ENCODE measurements at places on chromosomes 7 and 10.

DNA sequence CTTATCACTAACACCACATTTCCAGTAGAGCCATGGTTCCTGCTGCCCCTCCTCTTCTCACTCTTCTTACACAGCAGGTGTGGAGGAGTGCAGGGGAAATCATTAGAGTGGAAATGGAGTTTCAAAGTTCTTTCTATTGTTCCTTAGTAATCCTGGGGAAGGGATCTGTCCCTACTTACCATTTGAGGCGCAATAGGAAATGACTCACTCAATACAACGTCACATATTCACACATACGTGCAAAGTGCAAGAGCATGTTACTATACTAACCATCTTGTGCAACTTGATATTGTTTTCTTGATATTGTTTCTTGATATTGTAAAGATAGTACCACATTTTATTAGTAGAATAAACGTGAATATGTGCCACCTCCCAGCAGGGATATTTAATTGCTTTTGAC is 1010.2 kb downstream of the DNAJB9 start:
- DNase-seq: no peak

DNA sequence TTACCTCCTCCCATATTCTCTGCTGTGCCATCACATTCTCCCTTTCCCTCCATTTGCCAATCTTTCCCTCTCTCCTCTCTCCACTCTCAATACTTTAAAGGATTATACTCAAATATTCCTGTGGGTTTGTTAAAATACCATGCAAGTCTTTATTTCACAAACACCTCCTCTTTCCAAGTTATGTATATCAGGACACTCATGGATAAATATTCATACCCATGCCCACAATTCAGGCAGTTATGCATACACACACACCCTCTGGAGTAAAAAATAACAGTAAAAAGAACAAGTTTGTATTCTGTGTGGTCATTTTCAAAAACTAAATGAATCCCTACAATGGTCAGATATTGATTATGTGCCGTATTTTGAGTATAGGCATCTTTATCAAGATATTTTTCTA is 73.3 kb upstream of the TMEM140 start:
- DNase-seq: no peak

DNA sequence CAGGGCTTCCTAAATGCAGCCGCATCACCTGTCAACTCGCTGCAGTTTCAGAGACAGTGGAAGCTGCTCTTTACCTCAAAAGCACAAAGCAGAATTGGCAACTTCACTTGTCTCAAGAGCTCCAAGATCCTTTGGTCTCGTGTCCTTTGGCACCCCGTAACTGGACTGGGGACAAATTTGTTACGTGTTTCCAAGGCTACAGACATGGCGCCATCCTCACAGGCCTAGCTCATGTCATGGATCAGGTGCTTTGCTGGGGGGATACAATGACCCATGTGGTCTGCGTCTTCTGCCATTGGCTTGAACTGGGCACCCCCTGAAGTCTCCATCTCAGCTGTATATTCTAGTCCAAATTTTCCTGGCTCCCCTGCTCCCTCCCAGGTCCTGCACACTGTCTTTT is 48.6 kb downstream of the CHST3 start:
- no peak for DNase-seq

DNA sequence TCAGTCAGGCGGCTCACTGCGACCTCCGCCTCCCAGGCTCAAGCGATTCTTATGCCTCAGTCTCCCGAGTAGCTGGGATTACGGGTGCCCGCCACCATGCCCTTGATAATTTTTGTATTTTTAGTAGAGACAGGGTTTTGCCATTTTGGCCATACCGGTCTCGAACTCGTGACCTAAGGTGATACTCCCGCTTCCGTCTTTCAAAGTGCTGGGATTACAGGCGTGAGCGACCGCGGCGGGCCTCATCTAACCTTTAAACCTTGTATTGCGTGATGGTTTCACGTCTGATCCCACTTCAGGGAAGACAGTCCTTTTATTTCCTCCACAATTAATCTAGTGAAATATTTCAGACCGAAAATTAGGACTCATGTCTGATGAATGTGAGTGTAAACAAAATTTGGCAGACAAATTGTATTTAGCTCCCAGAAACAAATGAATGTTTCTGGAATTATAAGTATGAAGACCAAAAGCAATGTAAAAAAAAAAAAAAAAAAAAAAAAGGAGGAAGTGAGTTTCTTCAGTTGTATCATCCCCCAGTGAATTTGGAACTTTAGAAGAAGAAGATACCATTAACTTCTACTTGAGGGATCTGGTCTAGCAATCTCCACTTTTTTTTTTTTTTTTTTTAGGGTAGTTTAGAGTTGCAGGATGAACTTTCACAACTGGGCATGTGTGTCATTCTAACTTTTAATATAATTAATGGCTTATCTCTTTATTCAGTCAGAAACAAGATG is 1.6 kb downstream of the NUP42 start:
- peak; percentile 32 for DNase-seq

DNA sequence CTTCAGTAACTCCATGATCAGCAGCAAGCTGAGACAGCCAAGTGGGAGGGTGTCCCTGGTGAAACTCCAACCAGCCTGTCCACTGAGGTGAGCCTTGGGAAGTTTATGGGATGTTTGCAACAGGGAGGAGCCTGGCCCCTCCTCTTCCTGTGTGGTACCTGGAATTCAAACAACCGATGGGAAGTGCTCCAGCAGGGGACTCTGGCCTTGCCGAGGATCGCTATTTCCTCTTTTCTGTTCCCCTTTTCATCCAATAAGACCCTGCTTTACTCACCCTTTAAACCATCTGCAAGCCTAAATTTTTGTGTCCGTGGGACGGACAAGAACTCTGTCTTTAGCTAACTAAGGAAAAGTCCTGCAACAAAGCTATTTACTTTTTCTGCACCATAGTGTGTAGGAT is 491.1 kb upstream of the ZMIZ1 start:
- peak; percentile 1 for DNase-seq

GRCh38 chr10:58570307-58570723 is 57.6 kb downstream of the BICC1 start:
- no peak for DNase-seq

GRCh38 chr10:86636311-86636710 is 18.0 kb upstream of the OPN4 start:
- no peak for DNase-seq

- no peak for DNase-seq
Observed at GRCh38 chr10:9733766-9734165, 1283.9 kb upstream of the CELF2 start.

Measured in NAMALWA (cell line).